ENCODE measurements at places on chromosomes 3 and 15.

DNA sequence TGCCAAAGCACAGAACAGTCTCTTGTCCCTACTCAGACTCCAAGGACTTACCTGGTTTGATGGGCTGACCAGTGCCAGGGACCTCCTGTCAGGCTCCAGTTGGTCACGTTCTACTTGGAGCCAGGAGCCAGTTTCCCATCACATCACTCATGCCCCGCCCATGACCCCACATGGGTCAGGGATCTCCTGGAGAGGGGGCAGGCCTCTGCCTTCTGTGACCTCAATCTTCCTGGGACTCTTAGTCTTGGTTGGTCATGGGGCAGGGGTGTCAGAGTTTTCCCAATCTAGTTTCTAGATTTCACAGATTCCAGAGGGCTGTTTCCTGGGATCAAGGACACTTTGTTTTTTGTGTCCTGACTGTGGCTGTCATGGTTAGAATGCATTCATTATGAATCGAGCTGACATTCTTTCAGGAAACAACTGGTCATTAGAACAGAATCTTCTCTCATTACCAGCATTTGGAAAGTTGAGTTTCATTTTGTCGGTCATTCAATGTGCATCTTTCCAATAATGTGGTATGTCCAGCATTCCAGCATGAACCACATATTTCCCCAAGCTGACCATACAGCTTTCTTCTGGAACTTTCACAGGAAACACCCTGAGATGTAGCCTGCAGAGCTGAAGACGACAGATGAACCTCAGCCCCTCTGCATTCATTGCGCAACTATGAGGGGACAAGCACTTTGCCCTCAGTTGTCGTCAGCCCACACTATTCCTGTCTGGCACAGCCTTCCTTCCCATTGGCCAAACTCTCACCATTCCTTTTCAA lies 19.8 kb downstream of the CYP19A1 start:
- no peak for DNase-seq

DNA sequence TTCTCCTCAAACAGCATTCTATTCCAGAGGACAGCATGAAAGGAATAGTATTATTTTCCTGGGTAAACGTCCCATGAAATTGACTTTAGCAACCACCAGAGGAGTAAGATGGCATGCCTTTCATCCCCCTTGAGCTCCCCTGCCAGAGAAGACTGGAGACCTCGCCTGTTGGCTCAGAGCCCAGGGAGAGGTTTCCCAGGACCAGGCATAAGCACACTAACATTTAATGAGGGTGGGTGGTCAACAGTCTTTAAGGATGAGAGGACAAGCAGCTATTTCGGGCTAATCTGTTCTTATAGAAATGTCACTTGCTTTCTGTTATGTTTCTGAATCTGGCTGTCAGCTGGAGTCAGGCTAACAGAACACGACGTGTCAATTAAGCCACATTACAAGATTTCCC lies 390.5 kb downstream of the GABRG3 start:
- no peak for DNase-seq

DNA sequence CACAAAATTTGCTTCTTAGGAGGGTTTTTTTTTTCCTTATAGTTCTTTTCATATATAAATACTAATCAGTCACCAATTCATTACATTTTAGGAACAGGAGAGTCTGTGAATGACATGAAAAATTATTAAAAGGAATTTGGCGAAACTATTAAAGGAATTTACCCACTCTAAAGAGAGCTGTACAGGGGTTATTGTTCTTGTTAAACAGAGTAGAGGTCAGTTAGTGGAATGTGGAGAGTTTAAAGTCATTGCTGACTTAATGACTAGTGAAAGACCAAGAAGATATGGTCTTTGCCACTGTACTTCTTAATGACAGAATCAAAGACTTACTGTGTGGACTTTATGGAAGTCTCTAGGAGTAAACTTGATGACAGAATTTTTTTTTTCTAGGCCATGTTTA lies 333.6 kb upstream of the C2CD4B start:
- no peak for DNase-seq

DNA sequence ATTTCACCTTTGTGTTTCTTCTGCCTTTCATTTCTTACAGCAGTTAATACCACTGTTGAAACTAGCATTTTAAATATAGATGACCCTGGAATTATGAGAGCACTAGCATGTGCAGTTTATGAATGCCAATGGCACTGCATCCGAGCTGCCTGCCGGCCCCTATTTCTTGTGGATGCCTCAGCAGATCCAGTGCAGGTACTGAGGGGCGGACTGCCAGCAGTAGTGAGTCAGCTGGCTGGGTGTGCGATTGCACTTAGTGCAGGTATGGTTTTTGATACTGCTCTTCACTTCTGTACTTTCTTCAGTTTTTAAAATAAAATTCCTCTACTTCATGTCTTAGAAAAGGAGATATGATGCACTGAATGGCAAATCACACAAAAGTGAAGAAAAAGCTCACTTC lies 453.0 kb downstream of the DIPK2A start:
- no peak for DNase-seq

- DNase-seq = peak; percentile 31
These were observed 77.1 kb downstream of the WDR76 start for GRCh38 chr15:43903864-43904290.

DNA sequence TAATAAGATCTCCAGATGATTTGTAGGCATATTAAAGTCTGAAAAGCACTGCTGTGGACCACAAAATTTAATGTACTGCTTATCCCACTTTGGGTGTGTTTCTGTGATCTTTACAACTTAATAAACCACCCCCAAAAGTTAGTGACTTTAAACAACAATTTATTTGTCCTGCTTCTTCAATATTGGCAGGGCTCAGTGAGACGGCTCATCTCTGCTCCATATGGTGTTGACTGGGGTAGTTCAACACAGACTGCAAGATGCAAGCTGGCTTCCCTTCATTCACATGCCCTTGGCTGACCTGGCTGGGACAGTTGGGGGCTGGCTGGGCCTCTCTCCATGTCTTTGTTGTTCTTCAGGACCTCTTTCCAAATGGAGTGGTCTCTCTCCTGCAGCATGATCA lies 337.8 kb downstream of the FHIT start:
- no peak for DNase-seq

DNA sequence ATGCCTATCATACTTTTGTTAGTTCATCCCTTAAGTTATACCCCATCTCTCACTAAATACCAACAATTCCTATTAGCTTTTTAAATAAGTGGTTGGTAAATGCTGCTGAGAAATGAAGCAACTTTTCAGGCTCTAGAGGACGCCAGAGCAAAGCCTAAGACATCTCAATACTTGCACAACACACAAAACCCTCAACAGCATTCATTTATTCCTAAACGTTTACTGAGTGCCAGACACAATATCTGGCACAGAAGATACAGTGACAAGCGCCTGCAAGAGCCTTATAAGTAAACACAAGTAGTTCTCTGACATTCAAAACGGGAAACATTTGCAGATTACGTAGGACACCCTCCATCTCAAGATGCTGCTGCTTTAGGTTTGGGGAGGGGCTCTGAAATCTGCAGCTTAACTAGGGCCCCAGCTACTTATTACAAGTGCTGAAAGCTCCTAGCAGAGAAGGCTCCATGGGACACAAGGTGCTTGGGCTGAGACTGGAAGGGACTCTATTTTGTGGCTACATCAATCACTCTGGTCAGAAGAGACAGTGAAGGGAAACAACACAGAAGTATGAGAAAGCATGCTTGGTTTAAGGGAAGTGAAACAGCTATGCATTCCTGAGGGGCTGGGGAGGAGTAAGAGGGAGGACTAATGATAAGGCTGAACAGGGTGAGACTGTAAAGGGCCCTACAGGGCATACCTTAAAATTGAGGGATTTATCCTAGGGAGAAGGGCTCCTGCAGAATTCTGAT lies 311.3 kb downstream of the PLCL2 start:
- DNase-seq = no peak

DNA sequence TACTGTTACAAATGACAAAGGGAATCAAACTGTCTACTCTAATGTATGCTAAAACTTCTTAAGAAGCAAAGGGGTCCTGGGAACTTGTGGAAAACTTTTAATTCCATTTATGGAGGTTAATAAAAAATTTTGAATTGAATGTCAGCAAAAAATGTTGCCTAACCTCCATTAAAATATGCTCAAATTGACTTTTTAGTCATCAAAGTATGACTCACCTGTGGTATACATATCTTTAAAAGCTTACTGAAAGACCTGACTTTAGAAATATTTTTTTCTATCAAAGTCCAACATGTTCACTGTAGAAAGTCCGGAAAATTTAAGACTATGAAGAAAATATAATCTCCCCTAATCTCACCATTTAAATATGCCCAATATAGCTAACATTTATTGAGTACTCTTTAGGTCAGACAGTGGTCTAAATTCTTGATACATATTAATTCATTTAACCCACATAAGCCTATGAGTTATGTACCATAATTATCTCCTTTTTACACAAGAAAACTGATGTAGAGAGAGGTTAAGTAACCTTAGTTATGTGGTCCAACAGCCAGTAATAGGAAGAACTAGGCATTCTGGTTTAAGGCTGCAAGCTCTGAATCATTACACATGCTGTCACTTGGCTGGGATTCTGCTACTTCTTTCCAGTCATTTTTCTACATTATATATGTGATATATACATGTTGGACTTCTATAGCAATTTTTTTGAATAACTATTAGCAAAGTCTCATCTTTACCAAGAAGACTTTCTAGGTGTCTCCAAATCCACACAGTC lies 83.6 kb downstream of the PDZRN3 start:
- no peak for DNase-seq
